Psoas muscle (tissue), 8 donors: ENCODE measurements at places on chromosomes 5 and 9. TPM values are rescaled to one million over a fixed set of nuclear protein-coding genes. Genes with fewer than 3 reads are reported as not detected.
A peak's percentile ranks its signal among the peaks of the same experiment; 100 is the strongest.

The GPRIN1 gene
- polyA plus RNA-seq: 0.18 TPM

The ANKDD1B gene
- polyA plus RNA-seq: 0.14 TPM

The ISL1 gene
- polyA plus RNA-seq: 0.03 TPM

GRCh38 chr9:23830476-23830805 lies 4.4 kb upstream of the ELAVL2 start:
- H3K27ac ChIP-seq: no peak overlapping the region
- H3K4me3 ChIP-seq: no peak overlapping the region
- H3K36me3 ChIP-seq: no peaks in the 10 kb centered on the region
- H3K4me1 ChIP-seq: no peaks in the 10 kb centered on the region
- peaks cover 5% of the 10 kb centered on the region for H3K27me3 ChIP-seq

DNA sequence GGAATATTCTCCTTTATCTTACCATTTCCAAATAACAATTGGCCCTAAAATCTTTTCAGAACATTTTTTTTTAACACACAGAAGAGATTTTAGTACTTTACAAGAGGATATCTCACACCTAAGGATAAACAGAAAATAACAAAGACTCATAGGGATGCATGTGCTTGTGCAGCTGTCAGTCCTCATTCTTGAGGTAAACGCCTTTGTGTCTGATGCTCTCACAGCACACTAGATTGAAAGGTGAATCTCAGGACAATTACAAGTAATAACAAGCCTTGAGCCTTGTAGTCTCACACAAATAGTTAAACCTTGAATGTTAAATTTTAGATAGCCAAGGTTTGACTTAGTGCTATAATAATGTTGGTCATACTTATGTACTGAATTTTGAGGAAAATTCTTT lies 439.2 kb downstream of the PTPRD start:
- no peak overlapping the region for H3K4me3 ChIP-seq
- no peak overlapping the region for H3K27ac ChIP-seq
- H3K27me3 ChIP-seq: no peaks in the 10 kb centered on the region
- H3K4me1 ChIP-seq: no peaks in the 10 kb centered on the region
- no peaks in the 10 kb centered on the region for H3K36me3 ChIP-seq
- no peak for DNase-seq

GRCh38 chr9:19568946-19569345 lies 160.1 kb downstream of the ACER2 start:
- no peak for DNase-seq
- H3K27ac ChIP-seq: no peak overlapping the region
- no peaks in the 10 kb centered on the region for H3K36me3 ChIP-seq
- no peaks in the 10 kb centered on the region for H3K27me3 ChIP-seq
- no peaks in the 10 kb centered on the region for H3K4me1 ChIP-seq

DNA sequence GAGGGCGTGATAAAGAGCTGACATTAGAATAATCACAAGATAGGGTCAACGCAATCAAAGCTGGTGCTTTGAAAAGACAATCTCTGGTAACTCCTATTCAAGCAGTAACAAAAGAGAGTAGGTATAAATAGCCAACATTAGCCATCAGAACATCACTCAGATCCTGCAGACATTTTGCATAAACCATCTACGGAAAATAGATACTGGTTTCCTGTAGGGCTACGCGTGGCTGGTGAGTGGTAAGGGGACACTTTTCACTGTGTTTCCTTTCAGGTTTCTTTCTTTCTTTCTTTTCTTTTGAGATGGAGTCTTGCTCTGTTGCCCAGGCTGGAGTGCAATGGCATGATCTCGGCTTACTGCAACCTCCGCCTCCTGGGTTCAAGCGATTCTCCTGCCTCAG lies 22.3 kb downstream of the TTF1 start:
- no peak overlapping the region for H3K4me3 ChIP-seq
- no peak overlapping the region for H3K27ac ChIP-seq
- no peaks in the 10 kb centered on the region for H3K4me1 ChIP-seq
- H3K36me3 ChIP-seq: peaks cover 10% of the 10 kb centered on the region

- H3K36me3 ChIP-seq: peaks cover 81% of the 10 kb centered on the region
- H3K4me3 ChIP-seq: no peak overlapping the region
- H3K27ac ChIP-seq: no peak overlapping the region
- H3K4me1 ChIP-seq: no peaks in the 10 kb centered on the region
Observed at GRCh38 chr5:140524003-140524402, 23.5 kb upstream of the EIF4EBP3 start.

GRCh38 chr9:4092793-4093709 lies 206.8 kb downstream of the GLIS3 start:
- no peak overlapping the region for H3K4me3 ChIP-seq
- no peak for DNase-seq
- peaks cover 13% of the 10 kb centered on the region for H3K4me1 ChIP-seq
- no peak overlapping the region for H3K27ac ChIP-seq

DNA sequence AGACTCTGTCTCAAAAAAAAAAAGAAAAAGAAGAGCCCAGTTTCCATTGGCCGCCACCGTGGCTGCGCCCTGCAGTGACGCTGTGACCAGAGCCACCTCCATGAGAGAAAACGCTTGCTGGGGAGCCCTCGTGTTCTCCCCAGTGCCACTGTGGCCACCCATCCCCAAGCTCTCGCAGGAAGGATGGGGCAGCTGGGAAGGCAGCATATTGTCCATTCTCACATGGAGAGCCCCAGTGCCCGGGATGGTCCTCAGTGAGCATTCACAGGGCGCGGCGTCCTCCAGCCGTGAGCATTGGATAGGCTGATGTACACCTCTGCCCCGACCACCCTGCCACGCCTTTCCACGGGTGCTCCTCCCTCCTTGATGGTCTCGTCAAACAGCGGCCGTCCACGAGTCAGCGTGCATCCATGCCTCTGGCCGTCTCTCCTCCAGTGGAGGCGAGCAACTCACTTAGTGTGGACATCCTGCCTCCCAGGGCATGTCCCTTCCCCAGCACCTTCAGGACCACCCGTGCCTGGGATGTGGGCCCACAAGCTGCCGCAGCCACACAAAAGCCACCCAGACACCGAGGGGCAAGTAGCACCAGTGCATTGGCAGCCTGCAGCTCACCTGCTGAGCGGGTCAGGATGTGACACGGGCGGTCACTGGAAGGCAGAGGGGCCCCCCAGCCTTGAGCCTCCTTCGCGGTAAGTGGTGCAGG lies 23.4 kb upstream of the SLC6A19 start:
- no peaks in the 10 kb centered on the region for H3K36me3 ChIP-seq
- peaks cover 18% of the 10 kb centered on the region for H3K27me3 ChIP-seq
- no peaks in the 10 kb centered on the region for H3K4me1 ChIP-seq
- H3K27ac ChIP-seq: no peak overlapping the region
- peak; percentile 46 for DNase-seq
- no peak overlapping the region for H3K4me3 ChIP-seq

- no peaks in the 10 kb centered on the region for H3K27me3 ChIP-seq
- H3K4me1 ChIP-seq: peaks cover 18% of the 10 kb centered on the region
- no peak for DNase-seq
- H3K36me3 ChIP-seq: no peaks in the 10 kb centered on the region
Observed at GRCh38 chr5:56822981-56823380, 7.6 kb downstream of the MAP3K1 start.

DNA sequence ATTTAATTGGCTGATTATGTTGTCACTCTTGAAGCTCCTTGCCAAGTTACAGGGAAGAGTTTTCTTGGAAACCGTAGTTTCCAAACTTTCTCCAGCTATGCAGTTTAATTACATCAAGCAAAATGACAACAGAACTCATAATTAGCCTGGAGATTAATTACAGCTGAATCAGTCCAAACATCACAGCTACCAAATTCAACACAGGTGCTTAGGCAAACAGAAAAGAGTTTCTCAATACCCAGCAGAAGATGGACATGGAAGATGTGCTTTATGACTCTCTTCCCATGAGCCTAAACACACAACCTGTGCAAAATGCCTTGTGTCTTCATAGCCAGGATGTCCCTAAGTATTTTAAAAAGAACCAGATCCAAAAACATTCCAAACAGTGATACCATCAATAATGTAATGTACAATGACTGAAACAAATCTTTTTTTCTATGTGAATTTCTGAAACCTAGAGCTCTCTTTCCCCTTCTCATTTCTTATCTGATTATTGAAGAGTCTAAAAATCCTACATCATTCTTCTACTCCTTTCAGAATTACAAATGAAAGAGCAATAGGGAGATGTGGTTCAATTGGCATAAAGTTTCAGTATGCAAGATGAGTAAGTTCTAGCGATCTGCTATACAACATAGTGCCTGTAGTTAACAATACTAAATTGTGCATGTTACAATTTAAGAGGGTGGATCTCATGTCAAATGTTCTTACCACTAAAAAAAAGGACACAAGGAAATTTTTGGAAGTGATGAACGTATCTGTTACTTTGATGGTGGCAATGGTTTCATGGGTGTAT lies 124.3 kb downstream of the RASEF start:
- no peaks in the 10 kb centered on the region for H3K36me3 ChIP-seq
- H3K27ac ChIP-seq: no peak overlapping the region
- no peak overlapping the region for H3K4me3 ChIP-seq
- no peak for DNase-seq
- H3K4me1 ChIP-seq: no peaks in the 10 kb centered on the region

DNA sequence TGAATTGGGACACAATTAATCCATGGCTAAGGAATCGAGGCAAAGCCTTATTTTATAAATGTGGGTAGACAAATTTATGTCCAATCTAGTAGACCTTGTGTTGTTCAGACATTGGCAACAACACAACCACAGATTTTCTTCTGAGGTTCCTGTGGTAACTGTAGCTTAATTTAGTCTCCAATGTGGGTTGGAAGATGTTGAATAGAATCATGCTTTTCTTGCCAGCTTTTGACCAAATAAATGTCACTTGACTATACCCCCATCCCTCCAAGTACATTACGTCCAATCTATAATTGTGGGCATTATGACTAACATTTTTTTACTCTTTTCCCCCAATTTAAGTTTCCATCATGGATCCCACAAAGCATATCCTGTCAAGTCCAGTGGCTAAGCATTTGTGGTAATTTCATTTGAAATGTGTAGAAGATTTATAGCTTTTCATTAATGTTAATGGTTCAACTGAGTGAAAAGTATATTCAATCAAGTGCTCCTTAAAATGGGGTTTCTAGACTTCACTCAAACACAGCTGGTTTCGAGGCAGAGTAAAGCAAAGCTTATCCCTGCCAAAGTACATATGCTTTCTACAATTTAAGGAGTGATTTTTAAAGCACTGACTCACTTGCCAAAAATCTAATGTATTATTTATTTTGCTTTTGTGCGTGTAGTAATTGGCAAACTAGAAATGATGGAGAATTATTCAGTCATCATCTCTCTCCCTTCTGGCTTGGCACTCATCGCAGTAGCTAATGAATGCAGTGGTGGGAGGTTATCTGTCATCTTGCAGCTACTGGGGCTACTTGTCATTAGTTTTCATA lies 141.8 kb downstream of the FAM174A start:
- no peak overlapping the region for H3K27ac ChIP-seq
- H3K36me3 ChIP-seq: no peaks in the 10 kb centered on the region
- DNase-seq: no peak
- no peaks in the 10 kb centered on the region for H3K27me3 ChIP-seq
- H3K4me3 ChIP-seq: no peak overlapping the region

DNA sequence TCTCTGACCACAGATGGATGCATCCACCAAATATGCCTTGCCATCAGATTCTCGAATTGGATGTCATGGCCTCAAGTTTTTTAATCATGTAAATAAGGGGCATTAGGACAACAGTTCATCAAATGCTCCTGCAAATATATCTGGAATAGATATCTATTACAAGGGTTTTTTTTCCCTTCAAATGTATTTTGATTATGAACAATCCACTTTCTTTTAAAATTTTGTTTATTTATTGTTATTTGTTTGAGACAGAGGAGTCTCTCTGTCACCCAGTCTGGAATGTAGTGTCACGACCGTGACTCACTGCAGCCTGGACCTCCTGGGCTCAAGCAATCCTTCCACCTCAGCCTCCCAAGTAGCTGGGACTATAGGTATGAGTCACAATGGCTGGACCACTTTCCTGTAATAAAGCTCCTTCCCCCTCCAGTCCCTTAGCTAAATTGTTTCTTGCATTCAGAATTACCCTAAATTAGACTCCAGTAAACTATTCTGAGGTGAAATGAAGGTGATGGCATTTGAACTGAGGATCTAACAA lies 1412.1 kb downstream of the EFNA5 start:
- H3K27ac ChIP-seq: no peak overlapping the region
- no peaks in the 10 kb centered on the region for H3K4me1 ChIP-seq
- no peak overlapping the region for H3K4me3 ChIP-seq
- DNase-seq: no peak
- H3K27me3 ChIP-seq: no peaks in the 10 kb centered on the region
- no peaks in the 10 kb centered on the region for H3K36me3 ChIP-seq

DNA sequence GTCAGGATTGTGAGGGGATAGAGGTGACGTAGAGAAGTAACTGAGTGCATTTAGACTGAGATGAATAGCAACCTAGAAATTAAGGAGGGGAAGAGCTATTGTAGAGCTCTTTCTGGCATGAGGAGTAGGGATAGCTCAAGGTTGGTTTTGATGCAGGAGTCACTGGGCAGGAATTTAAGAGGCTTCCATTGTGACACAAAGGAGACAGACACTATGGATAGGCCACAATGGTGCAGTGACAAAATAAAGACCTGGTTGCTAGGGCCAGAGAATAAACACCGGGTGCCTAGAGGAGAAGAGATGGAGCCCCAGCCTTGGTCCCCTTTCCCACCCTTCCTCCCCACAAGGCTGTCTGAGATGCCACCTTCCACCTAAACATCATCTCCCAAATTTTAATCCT lies at the start of gene SPZ1:
Gene SPZ1 (plus strand): TSS at position 301 of the 400 bp plus-strand sequence. CDS start 214 bp downstream, outside the sequence.
- H3K4me1 ChIP-seq: no peaks in the 10 kb centered on the region
- H3K4me3 ChIP-seq: no peak within 1 kb of the TSS
- H3K27ac ChIP-seq: no peak within 1 kb of the TSS

GRCh38 chr9:92970467-92970923 lies 23.2 kb downstream of the FGD3 start:
- H3K36me3 ChIP-seq: no peaks in the 10 kb centered on the region
- H3K27me3 ChIP-seq: no peaks in the 10 kb centered on the region
- no peak overlapping the region for H3K27ac ChIP-seq
- H3K4me3 ChIP-seq: no peak overlapping the region

DNA sequence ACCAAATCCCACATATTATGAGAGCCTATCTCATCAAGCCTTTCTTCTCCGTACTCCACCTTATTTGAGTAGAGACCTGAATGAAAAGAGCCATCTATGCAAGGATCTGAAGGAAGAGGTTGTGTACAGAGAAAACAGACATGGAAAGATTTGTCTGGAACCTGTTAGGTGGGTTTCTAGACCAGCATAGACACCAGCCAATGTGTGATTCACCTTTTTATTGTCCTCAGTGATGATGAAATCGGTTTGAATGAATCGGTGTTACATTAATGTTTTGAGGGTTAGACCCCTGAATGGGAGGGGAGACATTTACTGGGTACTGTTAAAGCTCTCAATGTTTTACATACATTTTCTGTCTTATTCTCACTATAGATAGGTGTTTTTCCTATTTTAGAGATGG lies 223.6 kb downstream of the NMUR2 start:
- no peaks in the 10 kb centered on the region for H3K4me1 ChIP-seq
- H3K4me3 ChIP-seq: no peak overlapping the region
- no peak for DNase-seq

DNA sequence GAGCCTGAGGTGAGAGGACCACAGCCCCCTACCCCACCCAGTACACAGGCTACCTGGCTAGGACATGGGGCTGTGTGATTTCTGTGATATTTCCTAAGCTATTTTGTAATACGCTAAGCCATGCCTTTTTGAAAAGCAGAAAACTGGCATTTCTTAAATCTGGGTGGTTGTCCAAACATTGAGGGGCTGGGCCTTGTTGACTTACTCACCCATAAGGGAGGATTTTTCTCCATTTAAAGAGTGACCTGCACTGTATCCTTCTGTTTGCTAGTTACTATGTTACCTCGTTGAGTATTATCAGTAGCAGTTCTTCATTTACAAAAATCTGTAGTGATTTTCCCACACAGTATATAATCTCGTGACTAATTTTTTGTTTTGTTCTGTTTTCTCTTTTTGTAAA lies 117.5 kb upstream of the OTULINL start:
- no peaks in the 10 kb centered on the region for H3K27me3 ChIP-seq
- peaks cover 6% of the 10 kb centered on the region for H3K36me3 ChIP-seq
- no peak for DNase-seq
- no peak overlapping the region for H3K27ac ChIP-seq
- H3K4me3 ChIP-seq: no peak overlapping the region
